ENCODE measurements at places on chromosomes 13 and 19.

DNA sequence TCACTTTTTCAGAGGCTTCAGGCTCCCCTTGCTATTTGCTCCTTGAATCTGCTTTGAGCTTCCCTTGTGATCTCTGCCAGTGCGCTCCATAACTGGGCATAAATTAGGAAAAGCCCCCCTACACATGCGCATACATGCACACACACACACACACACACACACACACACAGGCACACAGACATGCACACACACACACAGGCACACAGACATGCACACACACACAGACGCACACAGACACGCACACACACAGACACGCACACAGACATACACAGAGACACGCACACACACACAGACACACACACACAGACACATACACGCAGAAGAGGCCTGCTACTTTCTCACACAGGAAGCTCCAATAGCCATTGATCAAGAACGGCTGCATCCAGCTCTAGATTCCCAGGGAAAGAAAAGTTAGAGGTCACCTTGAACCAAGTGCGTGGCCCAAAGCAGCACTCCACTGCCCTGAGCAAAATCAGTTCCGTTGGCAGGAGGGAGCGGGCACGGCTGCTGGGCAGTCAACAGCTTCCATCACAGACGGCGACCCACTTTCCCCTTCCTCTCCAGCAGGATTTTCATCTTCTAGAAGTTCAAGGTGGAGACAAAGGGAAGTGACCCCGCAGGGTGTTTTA lies 145.6 kb downstream of the DPF1 start:
- no peak for DNase-seq

DNA sequence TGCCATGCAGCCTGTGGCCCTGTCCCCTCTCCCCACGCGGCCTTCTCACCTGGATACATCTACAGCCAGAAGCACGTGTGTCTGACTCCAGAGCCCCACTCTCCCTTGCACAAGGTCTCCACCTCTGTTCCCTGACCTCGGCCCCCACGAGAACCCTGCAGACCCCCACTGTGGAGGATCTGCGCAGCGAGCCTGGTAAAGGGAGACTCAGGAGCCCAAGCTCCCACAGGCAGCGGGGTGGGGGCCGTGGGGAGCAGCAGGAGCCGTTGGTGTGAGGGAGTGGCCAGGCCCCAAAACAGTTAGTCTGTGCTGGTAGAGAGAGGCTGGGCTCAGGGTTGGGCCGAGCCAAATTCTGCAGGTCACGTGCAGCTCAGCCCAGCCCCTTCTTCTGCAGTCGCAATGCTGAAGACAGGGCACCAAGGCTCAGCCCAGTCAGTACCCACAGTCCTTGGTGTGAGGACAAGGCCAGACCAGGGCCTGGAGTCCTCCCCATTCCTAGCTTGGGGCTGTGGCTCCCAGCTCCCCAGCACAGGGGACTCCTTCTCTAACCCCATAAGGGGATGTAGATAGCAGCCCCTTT lies 28.7 kb upstream of the SLC7A10 start:
- DNase-seq, result no peak

GRCh38 chr13:109158383-109158782 lies 529.0 kb downstream of the MYO16 start:
- no peak for DNase-seq

DNA sequence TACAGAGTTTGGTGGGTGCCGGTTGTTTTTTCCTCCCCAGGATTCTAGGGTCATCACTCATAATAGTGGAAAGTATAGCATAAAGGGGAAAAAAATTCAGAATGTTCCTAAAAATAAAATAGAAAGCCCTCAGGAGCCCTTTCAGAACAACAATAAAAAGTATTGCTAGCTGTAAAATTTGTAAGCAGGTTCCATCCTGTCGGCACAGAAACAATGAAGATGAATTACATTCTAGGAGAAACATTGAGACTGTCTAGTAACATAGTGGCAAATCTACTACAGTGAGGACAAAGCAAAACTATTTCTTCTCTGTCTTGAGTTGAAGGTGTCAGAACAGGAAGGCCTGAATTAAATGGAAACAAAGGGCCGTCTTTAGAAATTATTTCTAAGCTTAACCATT lies 870.7 kb downstream of the PCDH9 start:
- no peak for DNase-seq

DNA sequence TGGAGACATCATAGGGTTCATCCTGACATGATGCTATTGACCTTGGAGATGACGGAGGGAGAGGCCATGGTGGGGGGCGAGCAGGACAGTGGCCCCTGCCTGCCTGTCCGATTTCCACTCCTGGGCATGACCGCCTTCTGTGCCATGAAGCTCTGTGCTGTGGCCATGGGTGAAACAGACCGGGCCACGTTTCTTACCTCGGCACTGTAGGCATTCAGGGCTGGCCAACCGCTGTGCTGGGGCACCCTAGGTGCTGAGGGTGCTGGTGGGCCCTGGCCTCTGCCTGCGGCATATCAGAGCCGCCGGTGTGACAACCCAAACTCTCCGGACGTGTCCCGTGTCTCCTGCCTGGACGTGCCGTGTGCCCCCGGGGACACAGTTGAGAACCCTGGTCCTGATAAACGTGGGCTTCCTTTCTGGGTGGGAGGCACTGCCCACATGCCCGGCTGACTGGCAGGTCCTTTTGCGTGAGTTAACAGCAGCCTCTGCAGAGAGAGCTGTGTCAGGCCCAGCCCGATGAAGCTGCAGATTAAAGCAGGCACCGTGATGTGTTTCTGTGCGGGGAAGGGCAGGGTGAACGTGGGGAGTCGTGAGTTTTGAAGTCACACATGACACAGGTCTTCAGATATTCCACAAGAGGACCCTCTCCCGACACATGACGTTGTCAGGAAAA lies 46.5 kb downstream of the TMEM255B start:
- no peak for DNase-seq

GRCh38 chr13:32075170-32075851 lies 43.7 kb downstream of the FRY start:
- DNase-seq, result no peak

- no peak for DNase-seq
Observed at GRCh38 chr19:32719611-32720059, at the start of gene TDRD12. Gene TDRD12 (plus strand): TSS chr19:32719767. CDS start chr19:32720073, 306 bp downstream.

GRCh38 chr19:15445807-15446376 lies 3.9 kb downstream of the WIZ start:
- no peak for DNase-seq

- DNase-seq, result peak; percentile 28
Observed at GRCh38 chr19:2032296-2032941, 16.9 kb upstream of the BTBD2 start.

DNA sequence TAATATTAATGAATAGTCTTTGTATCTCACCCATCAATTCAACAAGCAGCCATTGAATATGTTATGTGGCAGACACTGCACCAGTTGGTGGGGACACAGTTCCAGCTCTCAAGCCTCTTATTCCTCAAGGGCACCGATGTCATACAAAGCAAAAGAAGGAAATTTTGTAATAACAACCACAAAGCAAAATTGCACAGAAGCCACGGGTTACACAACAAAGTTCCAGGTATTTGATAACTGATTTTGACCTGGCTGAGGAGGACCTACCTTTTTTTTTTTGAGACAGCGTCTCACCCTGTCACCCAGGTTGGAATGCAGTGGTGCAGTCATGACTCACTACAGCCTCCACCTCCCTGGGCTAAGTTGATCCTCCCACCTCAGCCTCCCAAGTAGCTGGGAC lies 266.7 kb downstream of the FOXO1 start:
- DNase-seq, result no peak

DNA sequence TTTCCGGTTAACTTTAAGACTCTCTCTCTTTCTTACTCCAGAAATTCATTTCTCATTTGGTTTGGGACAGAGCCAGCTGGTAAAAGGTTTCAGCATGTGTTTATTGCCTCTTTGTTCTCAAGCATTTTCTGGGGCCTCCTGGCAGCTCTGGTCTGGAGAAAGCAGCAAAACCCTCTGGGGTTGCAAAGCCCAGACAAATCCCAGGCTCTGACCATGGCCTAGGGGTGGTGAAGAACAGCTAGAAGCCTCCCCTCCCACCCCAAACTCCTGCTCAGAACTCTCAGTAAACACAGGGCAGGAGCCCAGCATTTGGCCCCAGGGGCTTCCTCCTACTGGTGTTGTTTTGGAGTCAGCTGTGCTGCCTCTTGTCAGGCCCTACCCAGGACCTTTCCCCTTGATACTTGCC lies 124.2 kb upstream of the SERP2 start:
- no peak for DNase-seq

GRCh38 chr13:24223341-24224231 lies 63.1 kb downstream of the SPATA13 start:
- DNase-seq, result peak; percentile 53

- no peak for DNase-seq
Observed at GRCh38 chr19:15506074-15506571, 2.2 kb upstream of the CYP4F22 start.

GRCh38 chr13:100347968-100348367 lies 240.6 kb downstream of the GGACT start:
- DNase-seq, result no peak

GRCh38 chr13:45335397-45336024 lies 5.5 kb downstream of the TPT1 start:
- DNase-seq, result no peak

GRCh38 chr13:99196466-99197116 lies 4.1 kb upstream of the UBAC2 start:
- peak; percentile 33 for DNase-seq

GRCh38 chr13:77338329-77338728 lies 11.4 kb upstream of the MYCBP2 start:
- no peak for DNase-seq

DNA sequence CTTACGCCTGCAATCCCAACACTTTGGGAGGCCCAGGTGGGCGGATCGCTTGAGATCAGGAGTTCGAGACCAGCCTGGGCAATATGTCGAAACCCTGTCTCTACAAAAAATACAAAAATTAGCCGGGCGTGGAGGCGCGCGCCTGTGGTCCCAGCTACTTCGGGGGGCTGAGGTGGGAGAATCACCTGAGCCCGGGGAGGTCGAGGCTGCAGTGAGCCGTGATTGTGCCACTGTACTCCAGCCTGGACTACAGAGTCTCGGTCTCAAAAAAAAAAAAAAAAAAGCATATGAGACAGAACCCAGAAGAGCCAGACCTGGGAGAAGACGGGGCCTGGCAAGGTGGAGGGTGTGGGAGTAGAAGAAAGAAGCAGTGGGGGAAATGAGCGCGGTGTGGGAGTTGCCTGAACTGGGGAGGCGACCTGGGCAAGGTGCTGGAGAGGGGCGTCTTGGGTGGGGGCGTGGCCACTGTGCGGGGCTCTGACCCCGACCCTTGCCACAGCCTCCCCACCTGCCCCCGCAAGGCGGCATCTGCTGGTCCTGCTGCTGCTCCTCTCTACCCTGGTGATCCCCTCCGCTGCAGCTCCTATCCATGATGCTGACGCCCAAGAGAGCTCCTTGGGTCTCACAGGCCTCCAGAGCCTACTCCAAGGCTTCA lies 533 bp downstream of the DKKL1 start:
- no peak for DNase-seq

DNA sequence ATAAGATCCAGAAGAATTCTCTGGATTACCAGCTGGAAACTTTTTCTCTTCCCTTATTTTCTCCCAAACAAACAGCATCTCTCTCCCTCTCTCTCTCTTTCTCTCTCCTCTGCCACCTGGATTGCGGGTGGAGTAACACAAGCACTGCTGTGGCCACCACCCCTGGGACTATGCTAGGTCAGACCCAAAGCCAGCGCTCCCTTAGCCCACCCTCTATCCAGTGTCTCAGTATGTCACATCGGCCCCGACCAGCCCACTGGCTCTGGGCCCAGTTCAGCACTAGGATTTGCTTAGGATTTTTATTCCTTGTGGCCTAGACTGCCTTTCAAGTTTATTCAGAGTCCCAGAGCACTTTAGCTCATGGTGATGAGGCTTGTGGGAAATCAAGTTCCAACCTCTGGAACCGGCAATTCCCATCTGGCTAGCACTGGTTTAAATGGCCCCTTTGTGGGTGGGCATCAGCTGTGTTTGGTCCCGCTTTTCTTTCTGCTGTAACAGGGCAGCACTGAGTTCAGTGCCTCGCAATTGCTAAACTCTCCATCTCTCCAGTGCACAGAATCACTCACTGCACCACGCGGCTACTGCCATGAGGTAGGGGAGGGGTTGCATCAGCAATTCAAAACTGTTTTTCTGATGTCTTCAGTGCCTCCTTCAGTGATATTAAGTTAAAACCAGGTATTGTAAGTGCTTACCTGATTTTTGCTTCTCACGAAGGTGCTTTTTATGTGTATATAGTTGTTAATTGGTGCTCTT lies 1623.1 kb downstream of the SLITRK5 start:
- no peak for DNase-seq

DNA sequence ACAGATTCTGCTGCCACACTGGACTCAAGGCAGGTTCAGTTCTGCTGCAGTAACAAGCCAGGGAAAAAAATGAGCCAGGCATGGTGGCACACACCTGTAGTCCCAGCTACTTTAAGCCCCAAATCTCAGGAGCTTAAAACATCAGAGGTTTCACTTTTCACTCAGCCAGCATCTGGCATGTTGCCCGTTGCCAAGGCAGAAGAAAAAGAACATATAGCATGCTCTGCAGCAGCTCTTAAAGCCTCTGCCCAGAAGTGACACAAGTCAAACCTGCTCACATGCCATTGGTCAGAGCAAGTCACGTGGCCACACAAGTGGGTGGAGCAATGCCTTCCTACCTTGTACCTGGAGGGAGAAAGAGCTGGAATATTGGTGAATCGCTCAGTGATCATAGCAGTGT lies 14.7 kb upstream of the ADGRE5 start:
- peak; percentile 77 for DNase-seq

DNA sequence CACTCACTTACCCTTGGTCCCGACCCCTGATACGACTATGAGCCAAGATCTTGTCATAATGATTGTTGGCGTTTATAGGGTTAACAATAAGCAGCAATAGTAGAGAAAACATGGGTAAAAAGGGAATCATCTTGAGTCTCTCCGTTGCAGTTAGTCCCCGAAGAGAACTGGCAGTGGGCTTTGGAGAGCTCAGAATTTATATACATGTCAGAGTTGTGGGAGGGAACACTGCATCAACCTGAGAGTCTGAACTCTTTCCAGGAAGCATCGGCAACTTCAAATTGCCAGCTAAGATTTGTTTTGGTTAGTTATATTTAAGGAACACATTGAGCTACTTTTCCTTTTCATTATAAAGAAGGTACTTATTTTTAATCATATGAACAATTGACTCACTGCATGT lies at the start of gene POSTN:
POSTN (minus strand) TSS at position 172 of the 400 bp plus-strand sequence; CDS start at position 130, 42 bp downstream.
- DNase-seq, result no peak
